ENCODE measurements at places on chromosomes 12 and 14. TPM values are rescaled to one million over a fixed set of nuclear protein-coding genes. Genes with fewer than 3 reads are reported as not detected.
A peak's percentile ranks its signal among the peaks of the same experiment; 100 is the strongest.

- H3K27me3 ChIP-seq, result no peaks in the 10 kb centered on the region
- H3K36me3 ChIP-seq, result peaks cover 10% of the 10 kb centered on the region
- H3K4me3 ChIP-seq, result no peak overlapping the region
- no peaks in the 10 kb centered on the region for H3K4me1 ChIP-seq
- no peak overlapping the region for H3K27ac ChIP-seq
These were observed 142.1 kb downstream of the KIF21A start for GRCh38 chr12:39300799-39301198.

LRRK2 gene
- total RNA-seq, result not detected

GRCh38 chr14:95040708-95041476 lies 116.4 kb downstream of the DICER1 start:
- H3K27me3 ChIP-seq, result peaks cover 5% of the 10 kb centered on the region
- DNase-seq, result no peak
- H3K27ac ChIP-seq, result no peak overlapping the region
- H3K4me3 ChIP-seq, result no peak overlapping the region

DNA sequence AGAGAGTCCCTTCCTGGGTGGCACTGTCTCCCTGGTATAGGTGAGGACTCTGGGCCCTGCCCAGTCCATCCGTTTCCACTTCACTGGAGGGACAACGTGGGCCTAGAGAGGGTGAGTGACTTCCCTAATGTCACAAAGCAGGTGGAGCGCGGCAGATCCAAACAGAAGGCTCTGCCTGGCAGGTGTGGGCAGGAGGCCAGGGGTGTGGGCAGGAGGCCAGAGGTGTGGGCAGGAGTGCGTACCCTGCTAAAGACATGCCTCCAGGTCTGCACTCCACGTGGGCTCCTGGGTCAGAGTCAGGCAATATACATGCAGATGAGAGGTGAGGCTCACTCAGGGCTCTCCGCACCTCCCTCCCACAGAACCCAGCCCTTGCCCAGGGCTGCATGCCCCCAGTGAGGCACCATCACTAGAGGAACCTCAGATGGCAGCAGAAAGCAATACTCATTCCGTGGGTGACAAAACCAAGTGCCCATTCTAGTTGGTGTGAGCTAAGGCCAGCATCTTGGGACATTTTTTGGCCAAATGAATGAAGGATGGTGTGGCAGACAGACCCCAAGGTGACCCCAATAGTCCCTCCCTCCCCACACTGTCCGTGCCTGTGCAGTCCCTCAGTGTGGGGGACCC lies 271.6 kb upstream of the RTL1 start:
- no peak for DNase-seq
- no peaks in the 10 kb centered on the region for H3K27me3 ChIP-seq
- no peak overlapping the region for H3K4me3 ChIP-seq
- H3K4me1 ChIP-seq, result no peaks in the 10 kb centered on the region
- H3K27ac ChIP-seq, result no peak overlapping the region
- no peaks in the 10 kb centered on the region for H3K36me3 ChIP-seq

DNA sequence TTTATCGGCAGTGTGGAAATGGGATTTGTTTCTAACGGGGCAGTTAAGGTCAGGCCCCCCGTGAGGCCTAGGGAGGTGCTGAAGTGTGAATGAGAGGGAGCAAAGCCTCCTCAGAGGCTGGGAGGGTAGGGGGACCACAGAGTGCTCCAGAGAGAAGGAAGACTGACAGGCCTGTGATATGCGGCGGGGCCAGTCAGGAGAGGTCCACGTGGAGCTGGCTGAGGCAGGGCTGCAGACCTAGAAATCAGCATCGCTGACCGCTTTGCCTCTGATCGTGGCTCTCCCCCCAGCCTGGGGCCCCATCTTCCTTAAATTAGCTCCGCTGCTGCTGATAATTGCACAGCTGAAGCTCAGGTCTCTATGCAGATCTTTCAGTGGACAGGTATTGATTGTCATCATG lies 240.8 kb upstream of the PWP1 start:
- no peaks in the 10 kb centered on the region for H3K27me3 ChIP-seq
- no peak overlapping the region for H3K27ac ChIP-seq
- peaks cover 2% of the 10 kb centered on the region for H3K36me3 ChIP-seq
- peaks cover 7% of the 10 kb centered on the region for H3K4me1 ChIP-seq
- H3K4me3 ChIP-seq, result no peak overlapping the region

PRKCH gene
- total RNA-seq, result 145 TPM

BICDL1 gene
- 140 TPM for total RNA-seq

GRCh38 chr12:122139266-122139665 lies 34.8 kb downstream of the IL31 start:
- no peaks in the 10 kb centered on the region for H3K27me3 ChIP-seq
- H3K4me1 ChIP-seq, result no peaks in the 10 kb centered on the region
- peaks cover 17% of the 10 kb centered on the region for H3K36me3 ChIP-seq

OTUB2 gene
- 1.5 TPM for total RNA-seq

REM2 gene
- 0.39 TPM for total RNA-seq

SYNDIG1L gene
- not detected for total RNA-seq

DNA sequence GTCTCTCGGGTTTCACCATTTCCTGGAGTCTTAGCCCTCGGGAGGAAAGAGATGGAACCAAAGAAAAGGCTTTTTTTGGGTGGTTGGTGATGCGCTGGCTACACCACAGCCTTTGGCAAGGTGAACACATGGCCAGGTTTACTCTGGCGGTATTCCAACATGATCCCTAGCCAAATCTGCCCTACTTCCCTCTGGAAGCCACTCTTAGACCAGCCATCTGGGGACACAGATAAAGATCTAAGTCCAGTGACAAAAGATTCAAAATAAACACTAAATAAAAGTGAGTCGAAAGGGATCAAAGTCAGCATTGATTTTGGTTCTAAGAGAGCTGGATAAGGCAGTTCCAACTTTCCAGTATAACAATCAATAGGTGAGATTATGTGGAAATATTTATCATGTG lies 694.5 kb downstream of the VRK1 start:
- H3K27me3 ChIP-seq, result peaks cover 4% of the 10 kb centered on the region
- no peak for DNase-seq
- H3K27ac ChIP-seq, result no peak overlapping the region
- no peak overlapping the region for H3K4me3 ChIP-seq

DNA sequence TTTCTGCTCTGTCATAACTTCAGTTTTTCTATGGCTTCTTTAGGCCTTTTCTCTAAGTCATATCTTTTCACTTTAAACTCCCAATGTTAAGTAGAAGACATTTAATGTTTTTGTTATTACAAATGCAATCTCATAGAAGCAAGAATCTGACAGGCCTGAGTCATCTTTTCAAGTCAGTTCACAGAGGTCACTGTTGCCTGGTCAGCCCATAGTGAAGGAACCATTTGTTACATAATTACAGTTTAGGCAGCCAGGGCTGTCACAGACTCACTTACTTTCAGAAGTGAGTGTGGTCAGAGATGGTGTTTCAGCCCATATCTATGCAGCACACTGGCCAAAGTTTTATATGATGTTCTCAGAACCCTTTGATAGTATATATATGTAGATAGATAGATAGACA lies 46.5 kb downstream of the CCER1 start:
- no peak overlapping the region for H3K4me3 ChIP-seq
- no peaks in the 10 kb centered on the region for H3K4me1 ChIP-seq
- H3K36me3 ChIP-seq, result no peaks in the 10 kb centered on the region
- DNase-seq, result no peak
- H3K27me3 ChIP-seq, result no peaks in the 10 kb centered on the region

JAG2 gene
- total RNA-seq, result 6.5 TPM

TOMM20L gene
- not detected for total RNA-seq

GRCh38 chr14:81523616-81524015 lies 10.0 kb downstream of the SEL1L start:
- peaks cover 48% of the 10 kb centered on the region for H3K36me3 ChIP-seq
- no peaks in the 10 kb centered on the region for H3K27me3 ChIP-seq
- H3K27ac ChIP-seq, result peak overlapping the region; percentile 66
- peak; percentile 16 for DNase-seq

DNA sequence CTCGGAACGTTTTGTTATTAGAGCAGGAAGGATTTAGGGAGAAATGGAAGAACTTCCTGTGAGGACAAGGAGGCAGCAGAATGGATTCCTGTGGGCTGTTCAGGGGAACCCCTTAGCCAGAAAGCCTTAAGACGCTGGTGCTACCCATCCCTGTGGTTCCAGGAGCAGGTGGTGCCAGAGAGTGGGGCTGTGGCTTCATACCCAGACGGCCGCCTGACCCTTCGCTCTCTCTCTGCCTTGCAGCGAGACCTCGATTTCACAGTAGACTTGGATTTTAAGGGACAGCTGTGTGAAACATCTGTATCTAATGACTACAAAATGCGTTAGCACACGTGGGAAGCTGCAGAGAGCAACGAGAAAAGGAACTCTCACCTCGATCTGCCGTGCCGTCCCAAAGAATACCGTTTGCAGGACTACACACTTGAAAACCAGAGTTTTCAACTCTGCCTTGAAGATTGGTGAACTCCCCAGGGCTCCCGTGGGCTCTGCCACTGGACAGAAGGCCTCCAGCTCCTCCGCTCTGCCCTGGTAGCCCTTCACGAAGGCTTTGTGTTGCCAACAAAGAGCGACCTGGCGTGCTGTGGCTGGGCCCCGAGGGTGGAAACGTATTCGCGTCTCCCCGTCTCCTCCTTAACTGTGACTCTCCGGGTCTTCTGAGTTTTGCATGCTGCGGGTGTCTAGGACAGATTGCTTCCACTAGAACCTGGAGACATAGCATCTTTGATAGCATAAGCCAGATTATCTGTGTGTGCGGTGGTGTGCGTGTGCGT lies 102.0 kb downstream of the PRMT8 start:
- H3K4me1 ChIP-seq, result no peaks in the 10 kb centered on the region
- no peak overlapping the region for H3K27ac ChIP-seq
- no peaks in the 10 kb centered on the region for H3K27me3 ChIP-seq
- H3K4me3 ChIP-seq, result no peak overlapping the region

- no peak overlapping the region for H3K27ac ChIP-seq
- no peaks in the 10 kb centered on the region for H3K36me3 ChIP-seq
- no peaks in the 10 kb centered on the region for H3K4me1 ChIP-seq
These were observed 99.2 kb upstream of the SCAF11 start for GRCh38 chr12:46089414-46090162.

- H3K4me1 ChIP-seq, result peaks cover 53% of the 10 kb centered on the region
- peaks cover 26% of the 10 kb centered on the region for H3K36me3 ChIP-seq
- peak overlapping the region; percentile 98 for H3K27ac ChIP-seq
- no peaks in the 10 kb centered on the region for H3K27me3 ChIP-seq
- H3K4me3 ChIP-seq, result peak overlapping the region; percentile 94
These were observed 768 bp downstream of the METTL25 start for GRCh38 chr12:82359115-82359478.

GRCh38 chr12:109625131-109625559 lies 51.6 kb downstream of the MVK start:
- no peaks in the 10 kb centered on the region for H3K4me1 ChIP-seq
- no peak overlapping the region for H3K4me3 ChIP-seq
- no peak overlapping the region for H3K27ac ChIP-seq
- no peak for DNase-seq
- H3K27me3 ChIP-seq, result peaks cover 22% of the 10 kb centered on the region
- H3K36me3 ChIP-seq, result no peaks in the 10 kb centered on the region

DNA sequence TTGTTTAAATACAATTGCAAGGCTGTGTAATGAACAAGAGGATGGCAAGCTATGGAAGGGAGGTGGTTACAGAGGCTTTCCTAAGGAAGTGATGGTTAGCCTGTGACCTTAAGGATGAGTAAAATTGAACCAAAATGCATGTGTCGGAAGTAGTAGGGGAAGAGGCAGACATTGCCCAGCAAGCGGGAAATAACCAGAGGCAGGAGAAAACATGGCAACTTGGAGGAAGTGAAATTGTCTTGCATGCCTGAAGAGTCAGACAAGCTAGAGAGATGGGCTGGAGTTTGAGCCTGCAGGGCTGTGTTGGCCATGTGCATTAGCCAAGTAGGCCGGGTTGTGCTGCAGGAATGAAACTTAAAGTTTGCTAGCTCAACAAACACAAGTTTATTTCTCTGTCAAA lies 96.2 kb downstream of the BTG1 start:
- H3K36me3 ChIP-seq, result peaks cover 25% of the 10 kb centered on the region
- H3K4me1 ChIP-seq, result peaks cover 73% of the 10 kb centered on the region
- no peak for DNase-seq
- peak overlapping the region; percentile 19 for H3K27ac ChIP-seq
- H3K27me3 ChIP-seq, result no peaks in the 10 kb centered on the region

DNA sequence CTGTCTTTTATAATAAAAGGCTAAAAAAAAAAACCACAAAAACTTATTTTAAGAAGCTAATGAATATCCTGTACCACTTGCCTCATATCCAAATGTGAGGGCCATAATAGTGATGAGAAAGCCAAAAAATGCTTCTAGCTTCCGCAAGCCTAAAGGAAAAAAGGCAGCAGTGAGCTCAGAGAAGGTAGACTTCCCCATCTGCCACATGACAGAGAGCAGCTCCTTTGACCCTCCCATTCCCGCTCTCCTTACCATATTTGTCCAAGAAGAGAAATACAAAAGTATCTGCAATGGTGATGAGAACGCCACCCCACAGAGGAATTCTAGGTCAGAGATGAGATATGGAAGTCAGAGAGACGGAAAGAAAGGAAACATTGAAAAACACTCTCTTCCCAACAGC lies 27.1 kb downstream of the SLC11A2 start:
- H3K27ac ChIP-seq, result no peak overlapping the region
- H3K27me3 ChIP-seq, result no peaks in the 10 kb centered on the region
- no peak for DNase-seq
- H3K4me3 ChIP-seq, result no peak overlapping the region

LALBA gene
- total RNA-seq, result not detected

SRSF5 gene
- 304 TPM for total RNA-seq

DNA sequence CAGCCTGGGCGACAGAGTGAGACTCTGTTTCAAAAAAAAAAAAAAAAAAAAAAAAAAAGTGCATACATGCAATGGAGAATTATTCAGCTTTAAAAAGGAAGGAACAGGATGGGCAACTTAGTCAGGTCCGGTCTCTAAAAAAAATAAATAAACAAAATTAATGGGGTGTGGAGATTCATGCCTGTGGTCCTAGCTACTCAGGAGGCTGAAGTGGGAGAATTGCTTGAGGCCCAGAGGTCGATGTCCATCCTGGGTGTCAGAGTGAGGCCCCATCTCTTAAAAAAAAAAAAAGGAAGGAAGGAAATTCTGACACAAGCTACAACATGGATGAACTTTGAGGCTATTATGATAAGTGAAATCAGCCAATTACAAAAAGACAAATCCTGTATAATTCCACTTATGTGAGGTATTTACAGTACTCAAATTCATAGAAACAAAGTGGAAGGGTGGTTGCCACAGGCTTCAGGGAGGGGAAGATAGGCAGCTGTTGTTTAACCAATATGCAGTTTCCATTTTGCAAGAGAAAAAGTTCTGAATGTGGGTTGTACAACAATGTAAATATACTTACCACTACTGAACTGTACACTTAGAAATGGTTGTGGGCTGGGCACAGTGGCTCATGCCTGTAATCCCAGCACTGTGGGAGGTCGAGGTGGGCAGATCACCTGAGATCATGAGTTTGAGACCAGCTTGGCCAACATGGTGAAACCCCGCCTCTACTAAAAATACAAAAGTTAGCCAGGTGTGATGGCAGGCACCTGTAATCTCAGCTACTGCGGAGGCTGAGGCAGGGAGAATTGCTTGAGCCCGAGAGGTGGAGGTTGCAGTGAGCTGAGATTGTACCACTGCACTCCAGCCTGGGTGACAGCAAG lies 12.3 kb upstream of the APOF start:
- H3K36me3 ChIP-seq, result no peaks in the 10 kb centered on the region
- no peak overlapping the region for H3K27ac ChIP-seq
- H3K27me3 ChIP-seq, result peaks cover 14% of the 10 kb centered on the region
- H3K4me3 ChIP-seq, result no peak overlapping the region
- H3K4me1 ChIP-seq, result no peaks in the 10 kb centered on the region

GRCh38 chr12:56787498-56787897 lies 24.4 kb downstream of the HSD17B6 start:
- no peaks in the 10 kb centered on the region for H3K4me1 ChIP-seq
- H3K4me3 ChIP-seq, result no peak overlapping the region
- no peaks in the 10 kb centered on the region for H3K27me3 ChIP-seq
- no peak for DNase-seq

GCN1 gene
- 173 TPM for total RNA-seq

- H3K27me3 ChIP-seq, result peaks cover 5% of the 10 kb centered on the region
- H3K4me1 ChIP-seq, result peaks cover 4% of the 10 kb centered on the region
- H3K27ac ChIP-seq, result no peak overlapping the region
- no peak overlapping the region for H3K4me3 ChIP-seq
These were observed 78.4 kb upstream of the NUDT4 start for GRCh38 chr12:93299262-93299846.
